ENCODE measurements at places on chromosomes 5 and 9.

- no peak for DNase-seq
Measured at GRCh38 chr9:6106711-6107339, 91.4 kb upstream of the RANBP6 start.

DNA sequence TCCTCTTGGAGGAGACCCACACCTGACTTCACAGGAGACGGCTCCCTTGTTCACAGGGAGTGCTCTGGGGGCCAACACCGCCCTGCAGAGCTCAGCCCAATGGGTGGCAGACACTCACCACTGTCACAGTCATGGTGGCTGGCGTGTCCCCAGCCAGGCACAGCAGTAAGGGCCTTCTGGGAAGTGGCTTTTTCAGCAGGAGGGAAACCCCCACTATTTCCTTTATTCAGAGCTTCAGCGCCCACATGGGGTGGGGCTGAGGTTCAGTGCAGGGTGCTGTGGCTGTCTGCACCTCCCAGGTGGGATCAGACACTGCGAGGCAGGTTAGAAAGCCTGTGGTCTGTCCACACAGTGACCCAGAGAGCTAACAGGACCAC is 3.6 kb upstream of the SNAPC4 start:
- DNase-seq = no peak

GRCh38 chr5:74670396-74671038 is 14.5 kb upstream of the HEXB start:
- no peak for DNase-seq

DNA sequence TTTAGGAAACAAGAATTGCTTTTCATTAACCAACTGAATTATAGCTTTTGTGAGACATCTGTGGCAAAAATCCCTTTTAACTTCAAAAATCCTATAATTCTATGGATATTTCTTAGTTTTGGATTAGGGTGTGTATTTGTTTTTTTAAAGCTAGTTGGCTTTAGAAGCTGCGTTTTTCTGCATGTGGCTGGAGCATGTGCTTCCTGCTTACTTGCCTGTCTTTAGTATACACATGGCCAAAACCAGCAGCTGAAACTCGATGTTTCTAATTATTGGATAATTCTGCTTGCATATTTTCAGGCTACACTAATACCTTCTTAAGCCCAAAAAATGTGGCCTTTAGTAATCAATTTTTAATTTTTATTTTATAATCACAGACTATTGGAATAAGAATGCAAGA is 8.9 kb downstream of the RECK start:
- DNase-seq = no peak

DNA sequence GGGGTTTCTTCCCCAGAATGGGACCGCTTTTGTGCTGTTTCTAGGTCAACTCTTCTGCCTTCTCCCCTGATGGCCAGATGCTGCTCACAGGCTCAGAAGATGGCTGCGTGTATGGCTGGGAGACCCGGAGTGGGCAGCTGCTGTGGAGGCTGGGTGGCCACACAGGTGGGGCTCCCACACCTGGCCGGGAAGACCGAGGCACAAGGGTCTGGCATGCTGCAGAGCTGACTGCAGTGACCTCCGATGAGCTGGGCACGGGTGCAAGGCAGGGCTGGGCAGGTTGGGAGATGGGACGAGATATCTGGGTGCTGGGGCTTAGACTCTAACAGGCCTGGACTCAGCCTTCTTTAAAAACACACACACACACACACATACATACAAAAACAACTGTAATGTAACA is 901 bp downstream of the WDR38 start:
- no peak for DNase-seq

Measured in cortex of kidney (tissue), 1 donor.